ENCODE measurements at places on chromosomes 5 and 9. TPM values are rescaled to one million over a fixed set of nuclear protein-coding genes. Genes with fewer than 3 reads are reported as not detected.

Gene ATG12
- 43.0 TPM for total RNA-seq

Gene CDKN2B-AS1
- 10.8 TPM for total RNA-seq

DNA sequence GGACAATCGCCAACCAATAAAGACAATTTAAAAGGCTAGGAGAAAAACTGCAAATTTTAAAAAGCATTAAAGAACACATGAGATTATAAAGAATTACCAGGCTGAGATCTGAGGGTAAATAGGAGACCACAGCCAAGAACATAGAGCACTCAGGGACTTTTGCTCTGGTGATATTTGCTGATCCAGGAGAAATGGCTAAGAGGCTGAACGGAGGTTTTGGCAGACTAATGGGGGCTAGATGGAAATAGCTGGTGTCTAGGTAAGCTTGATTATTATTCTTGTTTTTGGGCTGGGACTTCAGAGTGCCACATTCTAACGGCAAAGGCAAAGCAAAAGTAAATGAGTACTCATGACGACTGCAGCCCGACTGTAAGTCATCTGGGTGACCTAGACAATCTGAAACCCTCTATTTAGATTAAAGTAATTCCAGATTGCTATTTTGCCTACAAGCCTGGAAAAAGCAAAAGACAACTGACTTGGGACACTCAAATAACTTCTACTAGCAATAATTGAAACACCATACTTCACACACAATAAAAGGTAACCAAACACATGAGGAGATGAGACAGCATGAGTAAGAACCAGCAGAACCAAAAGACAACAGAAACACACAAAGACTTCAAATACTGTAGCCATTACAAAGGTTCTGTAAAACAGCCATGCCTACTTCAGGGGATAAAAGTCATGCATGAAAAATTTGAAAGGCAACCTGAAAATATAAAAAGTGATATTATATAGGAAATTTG lies 68.8 kb downstream of the JAKMIP2 start:
- DNase-seq: no peak

Gene SPARC
- total RNA-seq: 2,896 TPM

Gene PCDHA6
- 15.2 TPM for total RNA-seq

Gene SLC9A3
- 2.4 TPM for total RNA-seq

- no peak for DNase-seq
Measured at GRCh38 chr9:69580582-69581214, 91.5 kb downstream of the APBA1 start.

Gene CYSTM1
- total RNA-seq: 10.0 TPM

Measured in mesothelial cell of epicardium (in vitro differentiated cells).